ENCODE measurements at places on chromosomes 4 and X.

DNA sequence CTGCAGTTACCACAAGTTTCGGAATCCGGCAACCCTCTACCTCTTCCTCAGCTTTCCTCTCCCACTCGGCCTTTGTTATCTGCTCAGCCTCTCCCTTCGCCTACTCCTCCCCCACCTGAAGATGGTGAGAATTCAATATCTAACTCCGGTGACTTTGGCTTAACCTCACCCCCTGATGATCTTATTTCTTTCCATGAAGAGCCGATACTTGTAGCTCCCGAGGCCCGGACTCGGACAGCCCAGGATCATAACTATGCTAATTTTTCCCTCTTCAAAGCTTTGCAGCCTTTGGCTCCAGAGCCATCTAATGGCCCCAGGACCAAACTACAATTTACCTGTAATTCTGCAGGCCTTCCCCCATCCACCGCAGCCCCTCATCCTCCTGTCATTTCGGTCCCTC, 32.0 kb upstream of the MGST2 start:
- DNase-seq: no peak

- DNase-seq: no peak
Observed at GRCh38 chr4:99636422-99636821, 21.2 kb downstream of the C4orf54 start.

DNA sequence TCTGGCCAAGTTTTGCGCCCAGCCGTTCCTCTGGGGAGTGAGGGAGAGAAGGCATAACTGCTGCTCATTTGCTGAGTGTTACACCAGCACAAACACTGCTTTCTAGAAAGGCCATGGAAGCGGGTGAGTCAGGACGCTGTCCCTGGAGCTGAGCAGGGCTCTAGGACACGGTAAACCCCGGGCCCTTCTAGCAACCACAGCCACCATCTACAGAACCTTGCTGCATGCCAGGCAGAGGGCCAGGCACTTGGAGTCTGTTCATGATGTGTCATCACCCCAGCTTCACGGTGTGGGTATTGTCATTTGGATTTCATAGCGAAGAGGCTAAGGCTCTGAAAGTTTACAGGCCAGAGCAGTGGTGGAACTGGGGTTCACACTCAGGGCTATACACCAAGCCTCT, 31.8 kb upstream of the C4orf50 start:
- no peak for DNase-seq

DNA sequence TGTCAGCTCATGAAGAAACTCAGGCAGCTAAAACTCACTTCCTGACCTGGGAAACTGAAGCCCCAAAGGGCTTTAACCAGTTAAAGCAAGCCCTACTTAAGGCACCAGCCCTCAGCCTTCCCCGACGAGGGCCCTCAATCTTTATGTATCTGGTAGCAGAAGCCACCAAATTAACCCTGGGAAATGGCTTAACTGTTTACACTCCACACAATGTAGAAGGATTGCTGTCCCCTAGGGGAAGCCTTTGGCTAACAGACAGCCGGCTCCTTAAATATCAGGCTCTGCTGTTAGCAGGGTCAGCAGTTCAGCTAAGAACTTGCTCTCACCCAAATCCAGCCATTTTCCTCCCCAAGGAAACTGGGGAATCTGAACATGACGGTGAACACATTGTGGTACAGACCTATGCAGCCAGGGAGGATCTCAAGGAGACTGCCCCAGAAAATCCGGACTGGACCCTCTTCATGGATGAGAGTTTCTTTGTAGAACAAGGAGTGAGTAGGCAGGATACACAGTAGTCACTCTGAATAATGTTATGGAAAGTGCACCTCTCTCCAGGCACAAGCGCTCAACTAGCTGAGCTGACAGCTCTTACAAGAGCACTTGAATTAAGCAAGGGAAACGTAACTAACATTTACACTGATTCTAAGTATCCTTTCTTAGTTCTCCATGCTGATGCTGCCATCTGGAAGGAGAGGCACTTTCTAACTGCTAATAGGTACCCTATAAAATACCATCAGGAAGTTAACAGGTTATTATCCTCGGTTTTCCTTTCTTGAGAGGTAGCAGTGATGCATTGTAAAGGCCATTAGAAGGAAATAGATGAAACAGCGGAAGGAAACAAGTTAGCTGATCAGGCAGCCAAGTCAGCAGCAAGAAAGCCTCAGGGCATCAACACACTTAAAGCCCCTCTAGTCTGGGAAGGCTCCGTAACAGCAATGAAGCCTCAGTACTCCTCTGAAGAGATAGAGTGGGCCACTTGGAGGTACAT, 9.6 kb upstream of the NAF1 start:
- DNase-seq: no peak

DNA sequence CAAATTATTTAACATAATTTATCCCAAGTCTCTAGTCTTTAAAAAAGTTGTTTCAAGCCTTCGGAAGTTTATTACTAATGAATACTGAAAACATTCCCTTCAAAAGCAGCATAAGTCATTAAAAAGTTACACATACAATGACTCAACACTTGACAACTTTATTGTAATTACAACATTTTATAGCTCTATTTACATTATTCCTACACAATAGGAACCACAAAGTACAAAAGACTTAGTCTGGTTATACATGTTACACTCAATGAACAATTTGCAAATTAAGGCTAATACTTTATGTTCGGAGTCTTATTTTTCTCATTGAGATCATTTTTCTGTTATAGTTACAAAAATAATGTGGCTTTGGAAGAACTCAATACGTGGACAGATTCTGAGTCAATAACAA, 114.4 kb upstream of the POF1B start:
- DNase-seq: no peak

DNA sequence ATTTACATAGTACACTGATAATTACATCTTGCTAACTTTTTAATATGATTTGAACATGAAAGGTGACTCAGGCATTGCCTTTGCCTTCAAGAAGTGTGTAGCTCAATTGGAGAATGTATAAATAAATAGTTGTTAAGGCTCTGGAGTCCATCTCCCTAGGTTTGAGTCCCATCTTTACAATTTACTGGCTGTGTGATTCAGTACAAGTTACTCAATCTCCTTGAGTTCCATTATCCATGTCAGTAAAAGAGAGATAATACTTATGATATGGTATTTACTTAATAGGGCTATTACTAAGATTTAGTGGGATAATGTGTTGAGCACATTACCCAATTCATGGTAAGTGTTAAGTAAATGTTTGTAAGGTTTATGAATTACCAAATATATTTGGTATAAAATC, 1.9 kb upstream of the FGG start:
- DNase-seq: no peak

DNA sequence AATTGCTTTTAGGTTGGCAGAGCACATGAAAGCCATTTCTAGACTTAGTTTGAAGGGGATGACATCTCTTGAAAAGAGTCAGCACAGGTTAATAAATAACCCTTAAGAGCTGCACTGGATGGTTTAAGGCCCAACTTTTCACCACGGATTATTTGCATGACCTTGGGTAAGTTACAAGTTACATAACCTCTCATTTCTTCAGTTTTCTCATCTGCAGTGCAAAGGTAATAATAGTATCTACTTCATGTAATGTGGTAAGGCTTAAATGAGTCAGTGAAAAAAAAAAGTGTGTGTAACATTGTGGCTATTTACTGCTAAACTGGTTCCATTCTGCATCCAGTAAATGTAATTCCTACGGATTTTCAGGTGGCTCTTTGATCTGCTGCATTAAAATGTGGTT, 715.8 kb downstream of the CCSER1 start:
- DNase-seq: no peak

DNA sequence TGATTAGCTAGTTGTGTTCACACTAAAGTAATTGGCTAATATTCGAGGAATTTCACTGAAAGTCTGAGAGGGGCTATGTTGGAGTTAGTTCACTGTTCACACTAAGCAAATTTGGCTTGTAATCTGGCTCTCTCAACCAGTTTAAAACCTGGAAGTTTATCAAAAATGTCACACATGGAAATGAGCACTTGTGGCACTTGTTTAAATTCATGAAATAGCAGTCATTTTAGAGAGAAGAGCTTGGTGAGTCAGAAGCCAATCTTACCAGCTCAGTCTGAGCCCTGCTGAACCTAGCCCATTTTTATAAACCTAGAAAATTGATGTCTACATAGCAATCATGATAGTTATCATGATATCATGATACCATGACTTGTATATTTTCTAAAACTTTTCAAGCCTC, 90.7 kb upstream of the JADE1 start:
- DNase-seq: no peak

- no peak for DNase-seq
Observed at GRCh38 chr4:1749370-1749769, 28.0 kb downstream of the TACC3 start.

DNA sequence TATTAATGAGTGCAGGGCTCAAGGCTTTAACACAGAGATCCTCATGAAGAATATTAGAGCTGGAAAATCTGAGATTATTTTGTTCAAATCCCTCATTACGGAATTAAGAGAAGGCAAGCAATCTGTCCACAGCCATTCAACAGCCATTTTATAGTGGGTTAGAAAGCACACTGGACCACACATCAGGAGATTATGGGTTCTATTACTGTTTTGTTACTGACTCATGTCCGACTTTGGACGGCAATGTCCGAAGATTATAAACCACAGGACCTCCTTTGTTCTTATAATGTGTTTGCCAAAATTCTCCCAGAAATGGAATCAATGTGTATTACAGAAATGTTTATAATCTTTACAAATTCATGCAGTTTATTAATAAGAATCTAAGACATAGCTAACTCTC, 8.1 kb downstream of the LAMTOR3 start:
- no peak for DNase-seq

- DNase-seq: no peak
Observed at GRCh38 chr4:110826656-110827055, 203.8 kb upstream of the PITX2 start.

DNA sequence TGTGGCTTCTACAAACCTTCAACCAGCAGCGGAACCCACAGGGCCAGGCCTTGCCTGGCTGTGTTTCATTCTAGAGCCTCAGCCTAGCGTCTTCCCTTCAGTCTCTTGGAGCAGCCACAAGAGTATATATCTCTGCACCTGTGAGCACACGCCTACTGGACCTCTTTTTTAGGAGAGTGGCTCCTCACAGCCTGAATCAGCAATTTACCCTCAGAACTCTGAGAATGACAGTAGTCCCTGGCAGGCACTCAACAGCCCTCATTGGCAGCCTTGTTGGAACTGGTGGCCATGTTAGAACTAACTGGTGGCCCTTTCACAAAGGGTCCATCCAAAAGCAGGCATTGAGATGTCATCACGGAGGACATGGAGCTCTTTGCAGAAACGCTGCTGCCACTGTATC, 138.9 kb downstream of the BCOR start:
- DNase-seq: no peak

DNA sequence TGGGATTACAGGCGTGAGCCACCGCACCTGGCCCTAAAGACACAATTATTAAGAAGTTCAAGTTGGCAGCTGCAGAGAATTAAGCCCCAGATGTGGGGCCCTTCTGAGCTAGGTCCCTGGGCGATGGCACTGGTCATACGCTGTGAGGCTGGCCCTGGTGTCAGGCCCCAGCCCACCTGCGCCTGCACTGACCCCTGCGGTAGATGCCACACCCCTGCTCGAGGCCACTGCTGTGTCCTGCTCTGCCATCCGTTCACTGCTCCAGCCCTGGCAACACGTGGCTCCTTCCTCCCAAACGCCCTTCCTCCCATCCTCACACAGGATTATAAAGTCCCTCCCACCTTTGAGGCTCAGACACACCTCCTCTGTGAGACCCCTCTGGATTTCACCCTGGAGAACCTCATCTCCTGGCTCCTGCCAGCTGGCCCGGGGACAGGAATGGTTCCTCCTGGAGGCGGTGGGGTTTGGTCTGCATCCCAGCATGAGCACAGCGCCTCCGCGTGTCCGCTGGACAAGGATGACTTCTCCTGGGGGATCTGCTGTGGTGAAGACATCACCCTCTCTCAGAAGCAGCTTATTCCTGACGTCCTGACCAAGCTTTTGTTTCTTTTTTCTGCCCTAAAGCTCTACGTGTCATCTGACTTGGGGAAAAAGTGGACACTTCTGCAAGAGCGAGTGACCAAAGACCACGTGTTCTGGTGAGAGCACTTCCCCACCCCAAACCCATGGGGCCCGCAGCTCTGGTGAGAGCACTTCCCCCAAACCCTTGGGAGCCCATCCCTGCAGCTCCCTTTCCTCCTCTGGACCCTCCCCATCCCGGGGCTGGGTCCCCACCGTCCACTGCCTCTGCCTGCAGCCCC, 219.0 kb upstream of the PSAPL1 start:
- DNase-seq: no peak

GRCh38 chrX:131703646-131704045, 159.8 kb downstream of the OR13H1 start:
- DNase-seq: no peak

Data from activated CD8-positive, alpha-beta memory T cell treated with anti-CD3 and anti-CD28 coated beads for 4 hours (primary cell).